ENCODE measurements at places on chromosomes 2 and 18.

- no peak for DNase-seq
Measured at GRCh38 chr2:137231628-137232027, 466.3 kb downstream of the THSD7B start.

DNA sequence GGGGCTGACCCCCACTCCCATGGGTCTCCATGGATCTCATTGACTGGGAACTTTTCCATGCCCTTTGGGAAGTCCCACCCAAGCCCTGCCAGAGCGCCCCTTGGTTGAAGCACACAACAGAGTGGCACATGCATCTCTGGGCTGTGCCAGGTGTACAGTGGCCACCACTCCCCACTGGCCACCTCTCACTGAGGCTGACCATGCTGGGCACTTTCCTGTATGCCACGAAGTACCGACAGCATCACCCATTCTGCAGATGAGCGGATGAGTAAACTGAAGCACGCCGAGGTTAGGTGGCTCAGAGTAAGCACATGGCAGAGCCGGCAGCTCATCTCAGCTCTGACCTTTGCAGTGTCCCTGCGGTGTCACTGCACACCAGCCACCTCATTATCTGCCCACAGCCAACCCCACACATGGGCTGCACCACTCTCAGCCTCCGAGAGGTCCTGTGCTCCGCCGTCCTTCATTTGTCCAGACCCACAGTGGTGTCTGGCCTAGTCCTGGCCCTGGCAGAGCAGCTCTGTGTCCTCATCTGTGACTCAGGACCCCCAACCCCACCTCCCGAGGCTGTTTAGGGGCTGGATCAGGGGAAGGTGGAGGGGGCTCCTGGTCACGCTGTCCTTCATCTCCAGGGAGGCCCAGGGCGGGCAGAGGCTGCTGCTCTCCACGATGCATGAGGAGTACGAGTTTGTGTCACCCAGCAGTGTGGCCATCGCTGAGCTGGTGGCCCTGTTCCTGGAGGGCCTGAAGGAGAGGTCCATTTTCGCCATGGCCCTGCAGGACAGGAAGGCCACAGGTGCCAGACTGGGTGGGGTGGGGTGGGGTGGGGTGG lies 18.0 kb upstream of the GPR17 start:
- DNase-seq: no peak

DNA sequence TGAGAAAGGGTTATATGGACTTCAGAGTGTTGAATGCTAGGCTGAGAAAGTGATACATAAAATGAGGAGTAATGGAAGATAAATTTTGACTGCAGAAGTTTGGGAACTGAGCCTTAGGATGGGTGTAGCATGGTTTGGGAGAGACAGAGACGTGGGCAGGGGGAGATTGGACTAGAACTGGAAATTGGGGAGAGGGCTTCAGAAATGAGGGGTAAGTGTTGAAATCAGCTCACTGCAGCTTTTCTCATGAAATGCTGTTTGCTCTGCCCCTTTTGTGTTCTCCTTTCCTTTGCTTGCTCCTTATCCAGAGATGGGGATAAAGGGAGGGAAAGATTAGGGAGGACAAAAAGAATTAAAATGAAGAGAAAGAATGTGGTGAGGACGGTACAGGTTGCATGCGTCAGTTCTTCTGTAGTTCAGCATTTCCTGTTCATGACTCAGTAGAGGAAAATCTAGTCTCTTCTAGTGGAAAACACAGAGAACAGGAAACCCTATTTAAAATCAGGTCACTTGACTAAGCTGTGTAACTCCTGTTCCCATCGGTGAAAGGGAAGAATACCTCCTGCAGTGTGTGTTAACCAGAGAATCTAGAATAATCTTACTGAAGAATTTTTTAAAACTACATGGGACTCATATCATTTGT lies 105.6 kb downstream of the CRIM1 start:
- no peak for DNase-seq

DNA sequence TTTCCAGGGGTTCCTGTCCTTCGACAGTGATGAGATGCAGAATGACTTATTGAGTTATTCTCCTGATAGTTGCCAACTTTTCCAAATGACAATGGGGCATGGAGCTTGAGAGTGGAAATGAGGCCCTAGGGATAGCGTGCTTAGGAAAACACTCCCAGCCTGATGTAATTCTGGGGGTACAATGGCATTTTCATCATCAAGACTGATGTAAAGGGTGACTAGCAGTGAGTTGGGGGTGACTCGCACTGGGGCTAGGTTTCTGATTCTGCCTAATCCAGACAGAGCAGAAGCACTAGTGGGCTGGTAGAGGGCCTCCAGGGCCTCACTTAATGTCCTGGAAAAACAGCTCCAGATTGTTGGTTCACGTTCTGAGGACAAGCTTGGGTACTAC lies 34.0 kb upstream of the IL37 start:
- no peak for DNase-seq

DNA sequence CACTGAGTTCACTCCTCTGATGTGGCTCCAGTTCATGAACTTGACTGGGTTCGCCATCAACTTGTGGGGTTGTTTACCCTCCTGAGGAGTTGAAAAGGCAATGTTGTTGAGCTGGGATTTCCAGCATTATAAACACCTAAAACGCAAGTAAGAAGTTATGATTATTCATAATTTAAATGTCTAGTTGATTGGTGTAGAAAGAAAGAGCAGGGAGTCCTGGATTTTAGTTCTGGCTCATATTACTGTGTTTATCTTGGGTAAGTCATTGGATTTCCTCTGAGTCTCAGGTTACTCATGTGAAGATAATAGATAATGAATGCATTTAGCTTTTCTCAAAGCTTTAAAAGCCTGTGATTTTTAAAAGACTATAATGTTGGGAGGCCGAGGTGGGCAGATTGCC lies 438.0 kb upstream of the CDH20 start:
- DNase-seq: no peak

- DNase-seq: no peak
Measured at GRCh38 chr2:43461453-43462073, 134.3 kb downstream of the THADA start.

DNA sequence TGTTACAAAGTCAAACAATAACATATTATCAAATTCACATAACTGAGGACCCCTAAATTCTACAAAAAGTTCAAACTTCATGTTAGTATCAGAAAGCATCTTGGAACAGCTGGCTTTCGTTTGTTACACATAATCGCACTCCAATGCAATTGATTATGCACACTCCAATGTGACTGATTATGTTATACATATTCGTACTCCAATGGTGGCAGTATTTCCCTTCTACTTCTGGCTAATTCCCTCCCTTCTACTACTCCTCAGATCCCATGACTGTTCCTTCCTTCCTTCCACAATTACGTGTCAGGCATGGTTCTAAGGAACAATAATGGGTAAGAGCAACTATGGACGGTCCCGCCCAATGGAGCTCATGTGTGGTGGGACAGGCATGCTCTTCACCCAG lies 137.1 kb upstream of the CCDC150 start:
- DNase-seq: no peak

DNA sequence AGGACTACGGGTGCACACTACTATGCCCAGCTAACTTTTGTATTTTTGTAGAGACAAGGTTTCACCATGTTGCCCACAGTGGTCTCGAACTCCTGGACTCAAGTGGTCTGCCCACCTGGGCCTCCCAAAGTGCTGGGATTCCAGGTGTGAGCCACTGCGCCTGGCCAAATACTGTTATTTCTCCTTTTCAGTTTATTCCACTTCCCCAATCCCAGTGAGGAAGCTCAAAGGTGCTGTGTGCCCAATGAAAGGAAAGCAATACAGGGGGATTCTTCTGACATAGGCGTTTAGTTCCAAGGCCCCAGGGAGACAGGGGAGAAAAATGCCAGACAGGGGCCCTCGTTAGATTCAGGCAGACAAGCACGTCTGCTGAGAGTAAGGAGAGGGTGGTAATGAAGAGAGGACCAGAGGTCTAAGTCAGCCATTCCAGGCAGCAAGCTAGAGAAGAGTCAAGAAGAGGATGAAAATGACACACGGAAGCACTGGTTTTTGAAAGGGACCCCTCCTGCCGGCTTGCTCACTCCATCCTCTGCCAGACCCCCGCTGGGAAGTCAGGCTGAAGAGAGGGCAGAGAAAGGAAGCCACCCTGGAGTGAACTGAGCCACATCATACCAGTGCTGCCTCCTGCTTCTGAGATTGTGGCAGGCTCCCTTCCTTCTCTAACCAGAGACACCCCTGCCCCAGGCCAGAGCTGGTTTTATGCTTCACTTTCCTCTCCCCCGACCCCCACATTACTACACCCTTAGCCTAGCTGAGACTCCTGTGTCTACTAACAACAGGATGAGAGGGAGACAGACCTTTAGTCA lies 6.7 kb downstream of the INO80C start:
- DNase-seq: no peak

DNA sequence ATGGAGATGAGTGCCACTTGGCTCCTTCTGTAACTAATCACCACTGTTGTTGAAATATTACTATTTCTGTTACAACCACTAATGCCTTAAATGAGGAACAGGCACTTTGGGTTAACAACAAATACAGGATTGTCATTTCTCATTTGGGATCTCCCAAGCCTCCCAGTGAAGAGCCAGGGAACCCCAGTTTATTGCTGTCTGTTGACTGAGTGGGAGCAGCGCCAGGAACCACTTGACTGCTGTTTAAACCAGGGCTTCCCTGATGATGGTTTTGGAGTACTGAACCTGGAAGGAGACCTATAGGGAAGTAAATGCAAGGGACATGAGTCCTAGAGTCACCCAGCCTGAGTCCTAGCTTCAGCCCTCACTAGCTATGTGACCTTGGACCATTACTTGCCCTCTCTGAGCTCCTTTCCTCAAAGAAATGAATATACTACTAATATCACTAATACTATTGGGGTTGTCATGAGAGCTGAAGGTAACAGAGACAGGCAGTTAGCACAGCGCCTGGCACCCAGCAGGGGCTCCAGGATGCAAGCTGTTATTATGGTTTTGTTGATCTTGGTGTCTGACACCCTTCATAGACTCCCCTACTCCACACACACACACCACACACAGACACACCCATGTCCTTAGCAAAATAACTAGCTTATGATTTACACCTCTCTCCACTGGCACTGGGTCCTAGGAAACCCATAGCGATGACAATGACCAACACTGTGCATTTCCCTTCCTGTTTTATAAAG lies 104.2 kb upstream of the FZD7 start:
- DNase-seq: no peak

GRCh38 chr2:72803151-72803550 lies 22.7 kb downstream of the EXOC6B start:
- DNase-seq: no peak

GRCh38 chr18:54415086-54415485 lies 57.4 kb downstream of the C18orf54 start:
- DNase-seq: no peak

DNA sequence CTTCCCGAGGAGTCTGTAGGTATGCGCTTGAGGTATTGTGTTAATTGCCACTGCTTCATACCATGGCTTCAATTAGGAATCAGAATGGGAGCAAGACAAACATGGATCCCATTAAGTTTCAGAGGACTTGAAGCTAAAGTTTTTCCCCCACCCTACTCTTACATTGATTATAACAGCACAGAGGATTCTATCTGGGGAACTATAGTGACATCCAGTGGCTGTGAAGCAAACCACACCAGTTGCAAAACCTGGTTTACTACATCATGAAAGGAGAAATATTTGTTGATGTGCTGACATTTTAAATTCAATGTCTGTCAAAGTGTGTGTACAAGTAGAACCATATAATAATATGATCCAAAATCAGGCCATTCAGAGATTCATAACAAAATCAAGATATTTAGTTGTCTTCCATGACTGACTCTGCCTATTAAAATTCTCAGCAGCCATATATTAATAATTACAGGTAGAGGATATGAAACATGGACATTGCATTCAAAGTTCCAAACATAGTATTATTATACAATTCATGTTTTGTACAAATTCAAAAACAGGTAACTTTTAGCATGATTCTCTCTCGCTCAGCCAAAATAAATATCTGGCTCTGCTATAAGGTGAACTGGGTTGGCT lies 82.9 kb downstream of the GRB14 start:
- DNase-seq: no peak

GRCh38 chr2:108226564-108226963 lies 13.2 kb upstream of the SULT1C3 start:
- no peak for DNase-seq

- no peak for DNase-seq
Measured at GRCh38 chr18:3211236-3211992, 8.4 kb downstream of the MYOM1 start.

DNA sequence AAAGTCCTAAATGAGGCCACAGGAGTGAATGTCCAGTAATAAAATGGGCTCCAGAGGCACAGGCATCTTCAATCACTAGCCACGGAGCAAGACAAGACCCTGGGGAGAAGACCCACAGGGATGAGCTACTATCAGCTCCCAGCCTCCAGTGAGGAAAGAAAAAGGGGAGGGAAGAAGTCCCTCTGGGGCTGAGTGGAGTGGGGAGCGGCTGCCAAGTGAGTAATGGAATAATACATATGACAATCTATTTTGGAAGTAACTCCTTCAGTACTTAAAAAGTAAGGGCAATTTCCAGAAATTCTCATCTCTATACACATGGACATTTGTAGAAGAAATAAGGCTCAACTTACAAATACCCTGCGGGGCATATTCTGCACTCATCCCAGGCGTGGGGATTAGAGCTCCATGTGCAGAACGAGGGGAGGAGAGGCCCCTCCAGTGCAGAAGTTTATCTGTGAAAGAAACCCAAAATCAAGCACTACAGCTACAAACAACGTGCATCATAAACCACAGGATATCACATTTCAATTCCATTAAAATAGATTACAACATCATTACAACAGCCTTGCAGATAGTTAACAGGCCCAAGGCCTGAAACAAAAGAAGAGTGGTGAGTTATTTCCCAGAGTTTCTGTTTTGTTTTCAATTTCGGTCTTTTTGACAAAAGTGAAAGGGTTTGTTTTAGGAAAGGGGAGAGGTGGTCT lies 84.9 kb downstream of the BCL11A start:
- DNase-seq: no peak

GRCh38 chr18:66159451-66159850 lies 408.6 kb downstream of the CDH7 start:
- DNase-seq: no peak

GRCh38 chr2:139175510-139175909 lies 395.3 kb upstream of the NXPH2 start:
- DNase-seq: no peak

DNA sequence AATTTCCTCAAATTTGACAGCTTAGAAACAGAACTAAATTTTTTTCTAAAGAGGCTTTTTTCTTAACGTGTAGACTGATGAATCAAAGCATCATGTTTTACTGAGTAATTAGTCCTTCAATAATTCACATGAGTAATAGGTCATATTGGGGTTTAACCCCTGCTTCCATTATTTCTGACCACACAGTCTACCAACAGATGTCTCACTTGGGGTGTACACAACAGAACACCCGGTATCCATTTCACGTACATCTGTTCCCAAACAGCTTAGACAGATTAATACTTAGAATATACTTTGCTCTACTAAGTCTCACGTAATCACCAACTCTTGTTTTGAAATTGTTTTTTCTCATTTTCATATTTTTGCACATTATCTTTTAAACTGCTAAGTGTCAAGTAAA lies 14.8 kb downstream of the CERKL start:
- DNase-seq: no peak

DNA sequence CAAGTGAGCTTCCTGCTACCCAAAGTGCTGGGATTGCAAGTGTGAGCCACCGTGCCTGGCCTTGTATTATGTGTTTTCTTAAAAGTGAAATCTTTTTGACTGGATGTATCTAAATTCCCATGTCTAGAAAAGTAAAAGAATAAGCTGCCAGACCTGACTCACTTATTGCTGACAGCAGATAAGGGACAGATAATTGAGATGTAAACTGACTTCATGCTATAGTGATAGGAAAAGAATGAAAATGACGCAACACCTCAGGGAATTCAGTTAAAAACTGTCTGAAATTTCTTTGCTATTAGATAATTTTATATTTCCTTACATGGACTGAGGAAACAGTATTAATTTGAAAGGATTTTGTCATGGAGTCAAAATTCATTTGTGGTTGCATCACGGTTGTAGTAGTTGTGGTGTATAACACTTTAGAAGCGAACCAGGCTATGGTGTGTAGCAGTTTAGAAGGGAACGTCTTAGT lies 19.4 kb downstream of the TTC27 start:
- DNase-seq: no peak

Measured in stimulated activated CD4-positive, alpha-beta T cell treated with anti-CD3 and anti-CD28 coated beads, TNF-alpha, amount 100 ng/mL, for 4 hours (primary cell).